ENCODE measurements at places on chromosomes 3 and 15. TPM values are rescaled to one million over a fixed set of nuclear protein-coding genes. Genes with fewer than 3 reads are reported as not detected.

MUC20 gene
- 11.7 TPM for total RNA-seq

DNA sequence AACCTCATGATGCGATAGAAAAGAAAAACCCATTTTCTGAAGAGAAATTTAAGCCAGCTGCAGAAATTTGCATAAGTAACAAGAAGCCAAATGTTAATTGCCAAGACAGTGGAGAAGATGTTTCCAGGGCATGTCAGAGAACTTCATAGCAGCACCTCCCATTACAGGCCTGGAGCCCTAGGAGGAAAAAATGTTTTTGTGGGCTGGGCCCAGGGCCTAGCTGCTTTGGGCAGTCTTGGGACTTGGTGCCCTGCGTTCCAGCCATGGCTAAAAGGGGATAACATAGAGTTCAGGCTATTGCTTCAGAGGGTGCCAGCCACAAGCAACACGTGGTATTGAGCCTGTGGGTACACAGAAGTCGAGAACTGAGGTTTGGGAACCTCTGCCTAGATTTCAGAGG is 10.9 kb upstream of the DAZL start:
- peaks cover under 1% of the 10 kb centered on the region for H3K27me3 ChIP-seq
- H3K36me3 ChIP-seq = peaks cover 11% of the 10 kb centered on the region
- no peak overlapping the region for H3K4me3 ChIP-seq

DNA sequence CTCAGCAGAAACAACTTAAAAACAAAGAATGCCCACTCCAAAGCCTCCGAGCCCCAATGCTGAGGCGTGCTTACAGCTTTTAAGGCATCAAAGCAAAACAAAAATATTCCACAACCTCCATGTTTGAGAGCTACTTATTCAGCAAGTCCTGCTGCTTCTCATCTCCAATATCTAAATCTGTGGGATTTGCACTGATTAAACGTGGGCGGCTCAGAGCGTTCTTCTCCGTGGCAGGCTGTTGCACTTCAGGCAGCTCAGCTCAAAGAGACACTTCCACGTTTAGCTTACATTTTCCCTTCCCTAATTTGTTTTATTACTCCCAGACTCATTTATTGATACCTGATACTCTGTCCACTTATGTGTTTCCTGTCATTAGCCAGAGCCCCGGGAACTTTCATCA is 282.6 kb upstream of the MCTP2 start:
- H3K4me3 ChIP-seq = no peak overlapping the region
- no peak for DNase-seq
- no peak overlapping the region for H3K27ac ChIP-seq
- peaks cover 4% of the 10 kb centered on the region for H3K27me3 ChIP-seq
- H3K36me3 ChIP-seq = no peaks in the 10 kb centered on the region

- H3K27ac ChIP-seq = no peak overlapping the region
- no peaks in the 10 kb centered on the region for H3K4me1 ChIP-seq
- peaks cover 6% of the 10 kb centered on the region for H3K27me3 ChIP-seq
- no peaks in the 10 kb centered on the region for H3K36me3 ChIP-seq
- no peak for DNase-seq
Measured at GRCh38 chr3:150349314-150350097, 58.6 kb upstream of the TSC22D2 start.

DNA sequence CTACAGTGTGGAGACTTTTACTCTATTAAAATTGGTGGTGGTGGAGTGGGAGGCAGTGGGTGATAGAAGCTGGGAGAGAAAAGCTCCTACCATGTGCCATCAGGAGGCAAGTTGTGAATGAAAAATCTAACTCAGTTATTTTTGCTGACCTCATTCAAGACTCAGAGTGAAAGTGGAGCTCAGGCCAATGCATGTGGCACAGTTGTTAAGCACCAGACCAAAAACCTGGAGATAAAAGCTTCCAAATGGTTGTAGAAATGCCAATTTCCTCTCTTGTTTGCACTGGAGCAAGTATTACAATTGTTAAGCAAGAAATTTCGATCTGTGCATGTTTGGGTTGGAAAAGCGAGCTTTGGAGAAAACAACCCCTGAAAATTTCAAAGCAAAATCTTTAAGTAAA is 81.5 kb upstream of the PRICKLE2 start:
- no peak for DNase-seq
- no peaks in the 10 kb centered on the region for H3K36me3 ChIP-seq
- peaks cover 2% of the 10 kb centered on the region for H3K27me3 ChIP-seq
- H3K4me1 ChIP-seq = no peaks in the 10 kb centered on the region
- no peak overlapping the region for H3K4me3 ChIP-seq
